ENCODE measurements at places on chromosomes 1 and 21.

DNA sequence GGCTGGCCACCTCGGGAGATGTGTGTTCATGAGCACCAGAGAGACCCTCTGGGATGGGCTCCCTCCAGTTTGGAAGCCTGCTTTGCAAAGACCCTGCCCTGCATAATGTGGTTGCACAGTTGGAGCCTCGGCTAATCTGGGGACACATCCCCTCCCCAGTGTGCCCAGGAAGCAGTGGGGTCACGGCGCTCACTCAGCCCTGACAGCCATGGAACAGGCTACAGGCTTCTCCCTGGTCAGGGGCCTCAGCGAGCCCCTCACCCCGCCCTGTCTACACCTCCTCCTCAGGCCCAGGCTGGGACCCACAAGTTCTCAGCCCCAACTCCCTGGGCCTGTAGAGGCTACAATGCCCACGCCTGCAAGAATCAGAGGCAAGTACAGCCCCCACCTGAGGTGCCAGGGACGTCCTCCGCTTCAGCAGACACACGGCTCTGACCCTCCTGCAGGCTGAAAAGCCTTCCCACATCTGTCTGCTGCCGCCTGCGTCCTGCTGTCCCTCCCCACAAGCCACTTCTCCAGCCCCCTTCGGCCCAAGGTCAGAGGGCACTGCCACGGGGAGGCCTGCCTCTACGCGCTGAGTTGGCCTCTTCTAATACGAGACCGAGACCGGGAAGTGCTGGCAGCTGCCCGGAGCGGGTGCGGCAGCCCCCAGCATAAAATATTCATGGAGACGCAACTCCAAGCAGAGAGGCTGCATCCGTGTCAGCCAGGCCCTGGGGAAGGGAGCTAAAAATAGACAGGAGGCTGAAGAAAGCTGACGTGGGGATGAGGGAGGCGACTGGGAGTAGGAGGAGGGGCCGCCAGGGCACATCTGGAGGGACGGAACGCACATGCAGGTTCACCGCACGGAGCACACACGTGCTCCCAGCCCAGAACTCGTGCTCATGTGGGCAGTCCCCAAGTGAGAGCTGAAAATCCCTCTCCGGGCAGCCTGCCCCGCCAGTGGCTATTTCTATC, 15.2 kb upstream of the GPR153 start:
- DNase-seq = no peak

DNA sequence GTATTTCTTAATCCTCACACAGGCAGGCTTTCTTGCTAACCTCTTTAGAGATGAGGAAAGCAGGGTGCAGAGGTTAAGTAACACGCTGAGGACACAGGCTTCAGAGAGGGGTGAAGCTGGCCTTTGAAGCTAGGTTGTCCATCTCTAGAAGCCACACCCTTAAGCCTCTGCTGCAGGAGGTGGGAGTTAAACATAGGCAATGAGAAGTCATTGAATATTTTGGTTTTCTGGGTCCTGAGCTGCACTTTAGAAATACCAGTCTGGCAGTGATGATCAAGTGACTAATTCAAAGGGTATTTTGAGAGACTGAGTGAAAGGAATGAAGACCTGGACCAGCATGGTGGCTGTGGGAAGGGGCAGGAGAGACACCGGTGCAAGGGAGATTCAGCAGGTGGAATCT, 9.9 kb downstream of the KCNJ15 start:
- DNase-seq = no peak

DNA sequence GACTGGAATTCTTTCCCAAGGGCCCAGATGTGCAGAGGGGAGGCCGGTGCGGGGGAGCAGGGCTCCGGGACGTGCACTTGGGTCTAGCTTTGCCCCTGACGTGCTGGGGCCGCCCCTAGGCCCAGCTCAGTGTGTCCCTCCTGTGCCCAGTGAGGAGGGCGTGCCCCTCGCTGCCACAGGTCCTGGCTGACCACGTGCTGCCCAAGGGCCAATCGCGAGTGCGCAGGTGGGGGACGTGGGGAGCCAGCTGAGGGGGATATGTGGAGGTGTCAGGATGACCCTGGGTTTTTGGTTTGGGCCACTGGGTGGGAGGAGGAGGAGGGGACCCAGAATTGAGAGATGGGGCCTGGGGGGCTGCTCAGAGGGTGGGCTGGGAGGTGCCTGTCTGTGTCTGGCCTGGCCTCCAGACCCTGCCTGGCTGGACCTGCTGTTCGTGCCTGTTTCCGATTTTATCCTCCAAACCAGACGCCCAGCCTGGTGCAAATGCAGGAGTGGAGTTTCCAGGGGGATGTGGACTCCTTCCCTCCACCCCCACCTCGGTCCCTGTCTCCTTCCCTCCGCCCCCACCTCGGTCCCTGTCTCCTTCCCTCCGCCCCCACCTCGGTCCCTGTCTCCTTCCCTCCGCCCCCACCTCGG, 6.1 kb upstream of the RNF223 start:
- peak; percentile 60 for DNase-seq

DNA sequence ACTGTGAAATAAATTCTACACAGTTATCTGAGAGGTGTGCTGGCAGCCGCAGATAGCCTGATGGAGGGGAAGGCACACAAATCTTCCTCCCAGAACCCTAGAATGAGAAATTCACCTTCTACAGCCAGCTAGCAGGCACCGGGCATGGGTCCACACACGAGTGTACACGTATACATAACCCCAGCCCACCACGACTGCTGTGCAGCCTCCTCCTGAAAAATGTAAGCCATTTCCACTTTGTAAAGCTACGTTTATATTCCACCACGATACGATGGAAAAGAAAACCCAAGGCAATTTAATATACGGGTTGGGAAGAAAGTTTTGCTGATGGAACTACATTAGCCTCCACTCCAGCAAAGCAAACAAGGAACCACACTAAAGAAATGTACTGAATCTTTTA, 1.8 kb downstream of the BTG3 start:
- no peak for DNase-seq

GRCh38 chr1:115469703-115470476, 131.8 kb upstream of the NGF start:
- DNase-seq = no peak

GRCh38 chr21:41691205-41692184, 75.4 kb downstream of the RIPK4 start:
- no peak for DNase-seq

GRCh38 chr1:236338096-236338495, 56.0 kb upstream of the EDARADD start:
- DNase-seq = no peak

DNA sequence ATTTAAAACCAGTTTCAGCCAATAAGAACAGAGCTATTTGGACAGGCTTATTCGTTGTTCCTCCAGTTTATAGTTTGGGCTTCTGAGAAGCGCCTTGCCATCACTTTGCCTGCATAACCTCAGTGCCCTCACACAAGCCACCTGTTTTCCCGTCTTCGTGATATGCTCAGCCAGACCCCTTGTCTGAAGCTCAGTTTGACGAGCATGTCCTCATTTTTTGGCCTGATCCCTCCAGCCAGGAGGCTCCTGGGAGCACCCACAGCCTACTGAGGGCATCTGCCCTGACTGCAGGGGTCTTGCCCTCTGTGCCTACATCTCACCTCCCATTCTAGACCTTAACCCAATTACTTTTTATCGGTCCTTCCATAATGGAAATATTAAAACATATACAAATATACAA, 95.3 kb downstream of the ADARB1 start:
- DNase-seq = no peak

DNA sequence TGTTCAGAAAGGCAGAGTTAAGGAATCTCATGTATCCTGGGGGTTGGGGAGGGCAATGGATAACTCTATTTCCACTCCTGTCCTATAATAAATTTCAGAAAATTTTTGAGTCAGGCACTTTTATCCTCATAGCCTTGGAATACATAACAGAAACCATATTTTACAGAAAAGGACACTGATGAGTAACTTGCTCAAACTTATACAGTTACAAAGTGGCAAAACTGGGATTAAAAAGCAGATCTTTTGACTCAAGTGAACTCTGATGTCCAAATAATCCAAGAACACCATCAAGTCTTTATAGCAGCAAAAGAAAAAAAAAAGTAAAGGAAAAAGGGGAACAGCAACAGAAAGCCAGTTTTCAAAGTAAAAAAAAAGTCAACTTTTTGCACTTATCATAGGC, 36.9 kb downstream of the PHC2 start:
- DNase-seq = no peak

Measured in naive thymus-derived CD8-positive, alpha-beta T cell (primary cell).